ENCODE measurements at places on chromosomes 2 and 18.

DNA sequence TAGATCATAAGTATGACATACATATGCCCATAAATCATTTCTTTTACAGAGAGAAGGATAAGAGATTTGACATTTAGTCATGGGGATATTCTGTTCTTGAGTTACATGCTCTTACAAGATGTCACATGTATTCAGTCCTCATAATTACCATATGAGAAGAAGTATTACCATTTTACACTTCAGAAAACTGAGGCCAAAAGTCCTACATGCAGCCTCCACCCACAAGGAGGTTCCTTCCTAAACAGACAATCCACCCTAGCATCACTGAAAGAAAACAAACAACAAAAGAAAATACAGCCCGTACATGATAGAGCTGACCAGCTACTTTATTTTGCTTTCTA lies 335.1 kb downstream of the SETBP1 start:
- DNase-seq = no peak

DNA sequence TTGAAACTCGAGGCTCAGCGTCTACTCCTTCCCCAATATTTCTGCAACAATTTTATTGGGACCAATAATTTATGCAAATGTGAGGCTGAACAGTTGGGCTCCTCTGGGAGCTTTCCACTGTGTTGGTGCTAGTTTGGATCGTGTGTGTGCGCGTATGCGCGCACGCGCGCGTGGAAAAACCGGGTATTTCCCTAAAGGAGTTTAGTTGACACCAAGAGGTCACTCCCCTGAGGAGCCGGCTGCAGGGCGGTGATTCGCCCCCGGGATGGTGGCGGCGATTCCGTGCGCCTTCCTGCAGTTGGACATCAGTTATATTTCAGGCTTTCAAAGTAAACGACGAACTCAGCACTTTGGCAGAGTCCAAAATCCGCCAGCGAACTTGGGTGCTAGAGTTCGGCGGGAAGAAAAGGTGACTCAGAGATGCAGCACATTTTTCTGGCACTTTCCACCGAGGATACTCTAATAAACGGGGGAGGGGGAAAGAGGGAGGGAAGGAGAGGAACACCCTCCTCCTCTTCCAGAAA lies 186.5 kb upstream of the FANCL start:
- DNase-seq = no peak

GRCh38 chr2:60067006-60067405 lies 486.4 kb downstream of the BCL11A start:
- no peak for DNase-seq

GRCh38 chr2:120935339-120936313 lies 200.0 kb downstream of the GLI2 start:
- DNase-seq = no peak

GRCh38 chr2:85698880-85699254 lies 4.7 kb downstream of the GNLY start:
- DNase-seq = no peak

DNA sequence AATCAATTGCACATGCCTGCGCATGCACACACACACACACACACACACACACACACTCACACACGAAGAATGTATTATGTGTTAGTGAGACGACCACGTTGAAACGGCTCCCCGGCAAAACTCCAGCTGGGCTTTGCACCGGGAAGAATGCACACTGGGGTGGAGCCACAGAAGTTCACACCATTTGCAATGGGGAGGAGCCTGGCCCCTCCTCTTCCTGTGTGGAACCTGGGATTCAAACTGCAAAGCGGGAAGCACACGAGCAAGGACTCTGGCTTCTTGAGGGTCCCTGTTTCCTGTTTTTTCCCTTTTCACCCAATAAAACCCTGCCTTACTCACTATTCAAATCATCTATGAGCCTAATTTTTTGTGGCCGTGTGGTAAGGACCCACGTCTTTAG lies 304.0 kb upstream of the TMEFF2 start:
- DNase-seq = no peak

GRCh38 chr2:70141212-70141901 lies 49.5 kb downstream of the C2orf42 start:
- peak; percentile 64 for DNase-seq

DNA sequence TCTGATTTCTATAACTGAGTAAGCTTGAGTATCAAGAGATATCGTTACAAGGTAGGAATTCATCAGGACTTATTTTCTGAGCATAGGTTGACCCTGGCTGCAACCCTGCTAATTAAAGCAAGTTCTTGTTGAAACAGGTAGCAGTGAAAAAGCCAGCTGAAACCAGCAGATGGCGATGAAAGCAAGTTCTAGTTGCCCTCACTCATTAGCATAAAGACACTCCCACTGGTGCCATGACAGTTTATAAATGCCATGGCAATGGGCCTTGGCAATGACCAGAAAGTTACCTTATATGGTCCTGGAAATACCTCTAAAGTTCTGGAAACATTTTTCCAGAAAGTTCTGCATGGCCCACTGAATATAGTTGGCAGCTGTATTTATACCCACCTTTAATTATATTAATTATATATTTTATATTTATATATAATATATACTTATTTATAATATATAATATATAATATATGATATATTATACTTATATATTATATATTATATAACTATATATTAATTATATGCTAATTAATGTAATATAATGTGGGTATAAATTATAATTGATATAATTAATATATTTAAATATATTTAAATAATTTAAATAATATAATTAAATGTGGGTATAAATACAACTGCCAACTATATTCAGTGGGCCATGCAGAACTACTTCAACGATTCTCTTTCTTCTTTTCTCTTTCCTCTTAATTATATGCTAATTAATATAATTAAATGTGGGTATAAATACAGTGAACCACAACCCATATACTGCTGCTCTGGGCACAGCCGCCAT lies 188.0 kb downstream of the CDH7 start:
- DNase-seq = no peak

DNA sequence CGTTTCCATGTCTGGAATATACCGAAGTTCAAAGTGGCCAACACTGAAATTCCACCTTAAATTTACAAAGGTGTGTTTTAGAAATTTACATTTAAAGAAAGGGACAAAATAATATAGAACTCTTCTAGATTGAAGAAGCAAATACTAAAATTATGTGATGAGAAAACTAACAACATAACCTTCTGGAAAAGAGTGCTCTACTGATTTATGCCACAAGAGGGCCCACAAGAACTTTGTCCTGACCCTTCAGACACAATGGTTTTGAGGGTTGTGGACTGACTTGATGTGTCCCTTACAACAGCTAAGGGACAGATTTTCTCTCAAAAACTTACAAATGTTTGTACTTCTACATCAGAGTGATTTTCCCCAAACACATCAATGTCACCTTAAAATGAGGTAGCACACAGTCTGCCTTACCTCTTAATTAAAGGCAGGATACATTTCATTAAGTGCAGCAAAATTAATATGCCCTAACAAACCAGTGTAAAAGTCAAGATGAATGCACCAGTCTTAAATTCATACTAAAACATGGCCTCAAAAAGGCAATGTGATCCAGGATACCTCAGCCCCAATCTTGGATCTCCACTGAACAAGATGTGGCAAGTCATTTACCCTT lies 36.2 kb downstream of the EIF2AK3 start:
- DNase-seq = peak; percentile 7

DNA sequence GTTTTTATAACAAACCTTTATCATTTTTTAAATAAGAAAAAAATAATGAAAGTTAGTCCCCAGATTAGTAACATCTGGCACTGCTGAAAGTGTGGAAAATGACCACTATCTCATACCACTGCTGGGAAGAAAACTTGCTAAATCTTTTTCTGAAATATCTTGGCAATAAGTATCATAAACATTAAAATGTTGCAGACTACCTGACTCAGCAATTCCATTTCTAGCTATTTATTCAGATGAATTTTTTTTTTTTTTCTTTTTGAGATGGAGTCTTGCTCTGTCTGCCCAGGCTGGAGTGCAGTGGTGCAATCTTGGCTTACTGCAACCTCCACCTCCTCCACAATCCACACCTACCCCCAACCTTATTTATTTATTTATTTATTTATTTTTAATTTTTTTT lies 35.3 kb upstream of the SOS1 start:
- no peak for DNase-seq

- no peak for DNase-seq
Measured at GRCh38 chr2:214810671-214811070, 1.2 kb upstream of the BARD1 start.

DNA sequence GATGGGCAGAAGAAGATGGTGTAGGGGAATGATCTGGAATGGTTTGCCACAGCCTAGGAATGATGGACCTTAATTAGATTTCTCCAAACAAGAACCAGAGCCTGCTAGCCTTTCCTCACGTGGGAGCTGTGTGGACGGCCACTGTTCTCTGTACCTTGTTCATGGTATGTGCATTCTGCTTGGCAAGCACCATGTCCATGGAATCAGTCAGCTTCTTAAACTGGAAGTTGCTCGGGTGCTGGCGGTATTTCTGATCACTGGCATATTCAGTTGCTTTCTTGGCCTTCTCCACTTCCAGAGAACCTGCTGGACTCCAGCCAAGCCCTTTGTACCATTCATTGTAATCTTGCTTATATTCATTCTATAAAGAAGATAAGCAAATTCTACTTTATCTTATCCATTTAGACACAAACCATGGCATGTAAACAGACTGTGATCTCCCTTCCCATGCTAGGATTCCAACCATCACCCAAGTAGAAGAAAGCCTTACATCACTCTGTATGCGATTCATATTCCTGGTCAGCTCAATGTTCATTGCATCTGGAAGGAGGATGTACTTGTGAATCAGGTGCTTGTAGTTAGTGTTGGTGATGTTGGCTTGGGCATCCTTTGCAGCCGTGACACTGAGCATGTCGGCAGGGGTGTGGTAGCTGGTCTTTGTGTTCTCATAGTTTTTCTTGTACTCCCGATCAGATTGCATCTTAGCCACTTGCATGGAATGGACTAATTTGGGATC lies 78.4 kb downstream of the NEB start:
- DNase-seq = no peak

DNA sequence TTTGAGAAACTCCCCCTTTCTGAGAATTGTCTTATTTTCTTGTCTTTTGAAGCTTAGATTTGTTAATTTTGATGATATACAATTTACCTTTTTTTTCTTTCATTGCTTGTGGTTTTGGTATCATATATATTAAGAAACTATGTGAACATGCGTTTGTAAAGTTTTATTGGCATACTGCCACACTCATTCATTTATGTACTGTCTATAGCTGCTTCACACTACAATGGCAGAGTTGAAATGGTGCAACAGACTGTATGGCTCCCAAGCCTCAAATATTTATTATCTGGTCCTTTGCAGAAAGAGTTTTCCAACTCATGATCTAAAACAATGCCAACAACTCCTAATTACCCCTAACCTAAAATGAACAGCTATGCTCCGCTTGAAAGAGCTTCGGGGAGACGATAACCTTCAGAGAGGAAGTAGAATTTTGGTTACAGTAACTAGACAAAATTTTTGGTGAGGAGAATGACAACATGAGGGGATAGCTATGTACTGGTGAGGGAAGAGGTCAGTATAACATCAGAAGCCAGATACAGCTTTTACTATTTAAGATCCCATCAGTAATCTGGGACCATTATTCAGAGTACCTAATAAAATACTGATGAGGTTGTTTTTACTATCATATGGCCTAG lies 16.1 kb downstream of the PPP3R1 start:
- no peak for DNase-seq

DNA sequence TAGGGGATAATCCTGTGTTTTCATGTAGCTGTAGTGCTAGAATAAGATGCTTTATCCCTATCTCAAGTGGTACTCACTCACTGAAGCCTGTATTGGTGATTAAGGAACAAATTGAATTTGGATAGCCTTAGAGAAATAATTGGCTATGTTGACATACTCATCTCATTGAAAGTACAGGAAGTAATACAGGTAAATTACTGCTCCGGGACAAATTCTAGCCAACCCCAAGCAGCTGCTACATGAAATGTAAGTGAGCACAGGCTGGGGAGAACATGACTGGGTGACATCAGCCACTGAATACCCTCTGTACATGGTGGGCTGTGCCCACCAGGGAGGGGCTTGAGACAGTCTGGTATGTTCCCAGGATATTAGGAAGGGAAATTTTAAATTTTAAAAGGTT lies 188.4 kb upstream of the RASGRP3 start:
- no peak for DNase-seq

GRCh38 chr2:15798701-15799431 lies 141.5 kb upstream of the MYCN start:
- no peak for DNase-seq

DNA sequence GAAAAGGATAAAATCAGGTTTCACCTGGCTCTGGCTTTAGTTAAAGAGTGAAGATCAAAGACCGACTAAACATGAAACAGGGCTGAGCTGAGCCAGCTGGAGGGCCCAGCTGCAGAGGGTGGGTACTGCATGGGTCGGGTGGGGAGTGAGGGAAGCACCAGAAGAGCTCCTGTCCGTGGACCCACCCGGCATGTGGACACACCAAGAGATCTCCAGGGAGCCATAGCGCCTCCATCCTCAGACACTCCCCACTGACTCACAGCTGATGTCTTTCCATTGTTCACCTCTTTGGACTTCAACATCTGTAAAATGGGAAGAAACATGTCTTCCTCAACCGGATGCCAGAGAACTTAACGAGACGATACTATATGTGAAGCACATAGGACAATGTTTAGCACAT lies 178.3 kb upstream of the KLHL29 start:
- no peak for DNase-seq

GRCh38 chr2:111712940-111713515 lies 171.0 kb downstream of the ANAPC1 start:
- DNase-seq = no peak

DNA sequence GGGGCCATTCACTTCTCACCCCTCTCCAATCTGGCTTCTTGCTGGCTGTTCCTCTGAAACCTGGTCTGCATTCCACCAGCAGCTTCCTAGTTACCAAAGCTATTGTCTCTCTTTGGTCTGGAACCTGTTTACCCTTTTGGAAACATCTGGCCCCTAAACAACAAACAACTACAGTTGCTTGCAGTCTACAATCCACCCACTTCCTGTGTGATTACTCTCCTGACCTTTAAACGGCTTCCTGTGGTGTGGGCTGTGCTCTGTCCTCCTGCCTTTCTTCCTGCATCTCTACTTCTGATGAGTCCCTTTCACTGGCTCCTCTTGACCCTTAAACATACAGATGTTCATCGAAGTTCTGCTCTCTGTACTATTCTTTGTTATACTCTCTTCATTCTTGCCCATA lies 303.8 kb downstream of the TDRD15 start:
- no peak for DNase-seq

- DNase-seq = no peak
Measured at GRCh38 chr2:101823859-101824258, 126.4 kb downstream of the MAP4K4 start.

GRCh38 chr2:72828840-72829507 lies 3.1 kb upstream of the EXOC6B start:
- no peak for DNase-seq

GRCh38 chr2:172693037-172693436 lies 42.6 kb upstream of the RAPGEF4 start:
- DNase-seq = no peak

GRCh38 chr2:74573747-74574562 lies 19.4 kb downstream of the DOK1 start:
- no peak for DNase-seq

GRCh38 chr2:236969767-236970655 lies 115.7 kb upstream of the COPS8 start:
- no peak for DNase-seq

DNA sequence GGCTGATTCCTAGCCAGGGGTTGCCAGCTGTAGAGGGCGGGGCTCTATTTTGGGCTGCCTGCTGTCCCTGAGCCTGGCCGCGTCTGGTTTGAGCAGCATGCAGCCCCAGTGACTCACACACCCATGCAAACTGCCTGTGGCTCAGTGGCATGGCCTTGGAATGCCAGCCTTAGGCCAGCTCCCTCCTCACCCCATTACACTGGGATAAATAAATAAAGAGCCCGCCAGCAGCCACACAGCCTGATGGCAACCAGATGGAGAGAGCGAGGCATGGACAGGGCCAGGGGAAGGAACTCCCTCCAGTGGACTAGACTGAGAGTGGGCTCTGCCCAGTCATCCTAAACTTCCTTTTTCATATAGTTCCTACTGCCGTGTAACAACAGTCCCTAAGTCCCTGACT lies 18.3 kb downstream of the NHEJ1 start:
- DNase-seq = no peak
